Adrenal gland (tissue), 19 donors: ENCODE measurements at places on chromosomes 5 and 9.

DNA sequence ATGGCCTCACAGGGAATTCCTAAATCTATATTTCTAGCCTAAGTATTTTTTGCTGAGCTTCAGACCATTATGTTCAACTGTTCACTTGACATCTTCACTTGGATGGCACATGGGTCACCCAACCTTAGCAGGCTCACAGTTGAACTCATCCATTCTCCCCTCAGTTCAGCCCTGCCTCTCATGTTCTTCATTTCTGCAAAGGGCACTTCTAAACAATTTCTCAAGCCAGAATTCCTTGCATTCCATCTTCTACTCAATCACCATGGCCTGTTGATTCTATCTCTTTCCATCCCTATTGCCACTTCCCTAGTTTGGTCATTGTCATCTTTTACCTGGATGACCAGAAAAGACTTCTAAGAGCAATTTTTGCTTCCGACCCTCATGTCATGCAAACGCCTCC is 7.3 kb upstream of the RGS3 start:
- DNase-seq = no peak

GRCh38 chr9:90449213-90449925 is 193.3 kb downstream of the DIRAS2 start:
- no peak for DNase-seq

GRCh38 chr5:39654715-39655114 is 229.9 kb upstream of the DAB2 start:
- no peak for DNase-seq

DNA sequence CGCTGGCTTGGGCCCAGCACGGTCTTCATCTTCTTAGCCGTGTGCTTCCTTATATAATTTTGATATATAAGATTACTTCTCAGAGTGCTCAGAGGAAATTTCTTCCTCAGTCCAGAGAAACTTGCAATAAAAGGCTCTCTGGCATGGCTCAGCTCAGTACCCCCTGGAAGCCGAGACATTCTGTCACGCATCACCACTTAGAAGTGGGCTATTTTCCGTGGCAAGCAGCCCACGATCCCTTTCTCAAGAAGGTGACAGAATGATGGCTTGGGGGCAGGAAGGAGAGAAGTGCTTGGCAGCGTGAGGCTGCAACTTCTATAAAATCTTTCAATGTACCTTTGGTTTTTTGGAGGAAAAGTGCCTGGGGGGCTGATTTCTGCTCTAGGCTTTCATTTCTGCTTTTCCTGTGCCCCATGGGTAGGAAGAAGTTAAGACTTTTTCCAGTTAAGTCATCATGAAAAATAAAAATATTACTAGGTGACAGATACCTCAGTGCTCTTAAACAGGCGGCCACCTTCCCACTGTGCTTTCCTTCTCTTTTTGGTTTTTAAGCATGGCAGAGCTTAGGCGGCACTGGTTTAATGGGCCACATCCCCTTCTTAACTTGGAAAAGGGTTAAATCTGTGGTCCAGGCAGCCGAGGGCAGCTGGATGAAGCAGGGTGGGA is 104.6 kb downstream of the MVB12B start:
- no peak for DNase-seq

DNA sequence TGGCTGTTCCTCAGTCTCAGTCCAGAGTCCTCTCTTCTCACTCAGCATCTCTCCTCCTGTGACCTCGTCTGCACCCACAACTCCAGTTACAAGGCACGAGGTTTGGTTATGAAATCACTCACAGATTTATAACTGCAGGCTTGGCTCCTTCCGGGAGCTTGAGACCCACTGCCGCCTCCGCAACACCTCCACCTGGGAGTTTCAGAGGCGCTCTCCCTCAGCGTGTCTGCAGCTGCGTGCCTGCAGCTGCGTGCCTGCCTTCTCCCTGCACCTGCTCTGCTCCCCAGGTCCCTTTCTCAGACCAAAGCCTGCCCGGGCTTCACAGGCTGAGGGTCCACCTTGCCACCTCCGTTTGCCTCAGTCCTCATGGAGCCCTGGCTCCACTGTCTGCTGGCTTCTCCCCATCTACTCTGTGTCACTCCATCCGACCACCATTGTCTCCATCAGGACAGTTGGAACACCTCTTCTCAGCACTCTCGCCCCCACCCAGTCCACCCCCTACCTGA is 51.5 kb downstream of the HRH2 start:
- peak; percentile 4 for DNase-seq

DNA sequence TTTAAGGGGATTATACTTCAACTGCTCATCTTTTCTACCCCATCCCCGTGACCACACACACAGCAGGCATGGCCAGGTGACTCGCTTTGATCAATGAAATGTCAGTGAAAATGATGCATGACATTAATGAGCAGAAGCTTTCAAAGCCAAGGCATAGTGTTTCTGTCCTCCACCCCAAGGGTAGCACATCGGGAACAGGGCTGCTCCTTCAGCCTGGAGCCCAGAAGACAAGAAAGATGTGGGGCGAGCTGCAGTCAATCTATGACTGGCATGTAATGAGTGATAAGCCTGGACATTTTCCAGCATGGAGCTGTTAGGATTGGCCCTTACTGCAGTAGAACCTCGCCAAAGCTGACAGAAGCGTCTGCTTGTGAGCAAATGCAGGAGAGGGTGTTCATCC is 122.6 kb upstream of the IRX2 start:
- no peak for DNase-seq

DNA sequence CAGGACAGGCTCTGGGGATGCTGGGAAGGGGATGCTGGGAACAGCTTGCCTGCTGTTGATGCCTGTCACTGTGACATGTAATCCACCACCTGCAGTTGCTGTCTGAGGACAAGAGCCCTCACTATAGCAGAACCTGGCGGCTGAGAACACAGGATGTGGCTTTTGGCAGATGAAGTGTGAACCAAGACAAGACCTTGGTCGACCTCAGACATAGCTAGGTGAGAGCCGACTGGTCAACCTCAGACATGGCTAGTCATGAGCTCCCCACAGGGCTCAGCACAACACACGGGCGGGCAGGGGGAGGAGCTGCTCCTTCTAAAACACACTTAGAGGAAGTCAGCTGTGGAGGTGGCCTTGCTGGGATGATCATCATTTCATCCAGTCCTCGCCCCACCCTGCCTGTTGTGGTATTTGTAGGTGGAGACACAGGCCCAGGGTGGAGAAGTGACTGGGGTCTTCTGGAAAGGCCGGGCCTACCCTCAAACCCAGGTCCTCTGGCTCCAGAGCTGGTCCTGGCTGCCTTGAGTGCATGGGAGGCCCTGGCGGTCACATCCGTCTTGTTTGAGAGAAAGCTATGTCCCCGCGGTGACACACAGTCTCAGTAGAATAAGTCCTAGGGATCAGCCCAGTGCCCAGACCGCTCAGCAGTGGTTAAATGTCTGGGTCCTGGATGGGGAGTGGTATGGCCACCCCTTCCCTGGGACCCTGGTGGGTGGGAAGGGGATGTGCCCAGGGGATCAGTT is 6.1 kb downstream of the SUSD3 start:
- DNase-seq = no peak

GRCh38 chr9:79396168-79396567 is 175.6 kb upstream of the TLE4 start:
- DNase-seq = no peak

DNA sequence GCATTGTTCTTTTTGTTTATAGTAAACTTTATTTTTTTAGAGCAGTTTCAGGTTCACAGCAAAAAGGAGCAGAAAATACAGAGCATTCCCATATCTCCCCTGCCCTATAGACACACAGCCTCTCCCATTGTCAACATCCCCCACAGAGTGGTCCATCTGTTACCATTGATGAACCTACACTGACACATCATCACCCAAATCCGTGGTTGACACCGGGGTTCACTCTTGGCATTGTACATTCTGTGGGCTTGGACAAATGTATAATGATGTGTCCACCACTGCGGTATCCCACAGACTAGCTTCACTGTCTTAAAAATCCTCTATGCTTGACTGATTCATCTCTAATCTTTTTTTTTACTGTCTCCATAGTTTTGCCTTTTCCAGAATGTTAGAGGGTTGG is 120.7 kb upstream of the SPATA31C2 start:
- DNase-seq = no peak

DNA sequence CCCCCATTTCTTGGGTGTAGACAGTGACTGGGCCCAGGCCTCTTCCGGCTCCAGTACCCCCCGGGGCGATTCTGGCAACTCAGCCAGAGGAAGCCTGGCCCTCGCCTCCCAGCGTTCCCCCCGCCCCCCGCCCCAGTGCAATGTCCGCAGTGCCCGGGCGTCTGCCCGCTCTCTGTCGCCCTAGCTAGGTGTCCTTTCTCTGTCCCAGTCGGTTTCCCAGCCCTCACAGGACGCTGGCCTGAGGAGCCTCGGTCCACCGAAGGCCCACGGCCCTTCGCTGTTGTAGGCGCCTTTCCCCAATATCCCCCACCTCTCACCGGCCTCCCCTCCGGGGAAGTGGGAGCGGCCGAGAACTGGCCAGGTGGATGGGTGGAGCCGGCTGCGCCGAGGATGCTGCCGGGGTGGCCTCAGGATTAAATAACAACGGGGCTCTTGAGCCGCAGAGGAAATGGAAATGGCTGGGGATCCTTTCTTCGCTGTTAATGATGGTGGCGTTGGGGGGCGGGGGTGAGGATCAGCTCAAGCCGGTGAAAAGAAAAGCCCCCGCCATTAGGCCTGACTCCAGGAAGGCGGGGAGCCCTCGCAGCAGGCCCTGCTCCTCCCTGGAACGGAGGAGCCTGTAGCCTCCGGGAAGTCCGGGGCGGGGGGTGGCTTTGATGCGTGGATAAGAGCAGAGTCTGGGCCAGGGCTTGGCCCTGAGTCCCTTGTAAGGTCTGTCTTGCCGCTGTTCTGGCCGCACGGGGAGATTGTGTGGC is 1.1 kb upstream of the SPRY4 start:
- DNase-seq = peak; percentile 72

- DNase-seq = peak; percentile 14
Observed at GRCh38 chr9:72476617-72477437, 44.6 kb upstream of the TMC1 start.

- peak; percentile 38 for DNase-seq
Observed at GRCh38 chr5:132491368-132492364, 1.1 kb upstream of the IRF1 start.
